ENCODE measurements at places on chromosomes 16 and 17.

DNA sequence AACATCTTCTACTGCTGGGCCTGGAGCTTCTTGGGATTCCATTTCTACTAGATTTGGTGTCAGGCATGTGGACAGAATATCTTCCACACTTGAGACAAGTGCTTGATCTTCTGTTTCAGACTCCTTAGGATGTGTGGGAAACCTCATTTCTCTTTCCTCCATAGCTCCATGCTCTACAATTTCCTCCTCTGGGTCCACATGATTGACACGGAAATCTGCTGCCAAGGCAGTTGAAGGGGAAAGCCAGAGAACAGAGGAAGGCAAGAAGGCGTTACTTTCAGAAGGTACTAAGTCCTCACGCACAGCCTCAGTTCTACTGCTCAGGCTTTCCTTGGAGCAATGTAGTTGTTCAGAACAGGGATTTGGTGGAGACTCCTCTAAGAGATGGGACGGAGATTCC, 6.6 kb downstream of the SPAG5 start:
- DNase-seq = no peak

DNA sequence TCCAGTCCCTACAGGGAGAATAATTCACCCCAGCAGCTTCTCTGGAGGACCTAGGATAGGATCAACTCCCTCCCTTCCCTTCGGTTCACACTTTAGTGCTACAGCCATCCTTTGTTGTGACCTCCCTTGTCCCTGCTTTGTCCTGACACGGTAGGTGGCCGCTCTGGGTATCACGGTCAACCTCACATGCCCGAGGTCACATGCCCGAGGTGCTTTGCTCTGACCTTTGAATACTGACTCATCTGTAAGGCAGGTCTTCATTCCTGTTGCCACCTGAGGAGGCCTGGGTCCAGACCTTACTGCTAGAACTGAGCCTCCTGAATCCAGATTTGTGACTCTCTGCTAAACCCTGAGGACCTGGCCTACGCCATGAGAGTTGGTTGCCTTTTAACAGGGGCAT, 19.7 kb downstream of the ALKBH5 start:
- no peak for DNase-seq

DNA sequence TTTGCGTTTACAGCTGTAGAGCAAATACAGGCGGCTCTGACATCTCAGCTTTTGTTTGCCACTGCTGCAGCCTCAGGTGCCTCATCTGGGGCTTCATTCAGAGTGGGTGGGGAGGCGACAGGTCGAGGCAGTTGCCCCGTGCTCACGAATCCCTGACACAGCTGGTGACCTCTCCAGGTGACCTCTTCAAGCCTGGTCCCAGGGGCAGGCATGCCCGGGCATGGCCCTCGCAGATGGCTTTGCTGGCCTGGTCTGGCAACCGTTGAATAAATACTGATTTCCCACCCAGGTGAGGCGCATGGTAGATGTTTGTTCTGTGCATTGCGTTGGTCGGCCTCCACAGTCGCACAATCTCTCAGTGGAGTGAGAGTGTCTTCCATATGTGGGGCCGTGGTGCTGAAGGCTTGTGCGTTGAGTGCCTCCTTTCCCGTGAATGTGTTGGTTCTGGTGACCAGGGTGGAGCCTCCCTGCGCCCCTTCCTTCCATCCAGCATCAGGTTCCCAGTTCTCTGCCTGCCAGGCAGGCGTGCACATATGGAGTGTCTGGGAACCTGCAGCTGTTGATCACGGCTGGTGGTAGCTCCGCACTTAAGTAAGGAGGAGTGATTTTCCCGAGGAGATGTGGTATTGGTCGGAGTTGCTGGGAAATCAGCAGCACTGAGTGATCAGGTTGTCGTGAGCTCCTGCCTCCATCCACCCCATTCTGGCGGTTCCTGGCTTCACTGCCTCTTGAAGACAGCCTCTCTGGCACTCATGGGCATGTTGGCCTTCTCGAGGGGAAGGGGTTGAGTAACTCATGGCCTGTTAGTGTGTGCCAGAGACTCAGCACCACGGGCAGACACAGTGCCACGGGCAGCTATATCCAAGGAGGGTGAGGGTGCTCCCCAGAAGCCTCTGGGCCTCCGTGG, 149.7 kb downstream of the RPTOR start:
- no peak for DNase-seq

DNA sequence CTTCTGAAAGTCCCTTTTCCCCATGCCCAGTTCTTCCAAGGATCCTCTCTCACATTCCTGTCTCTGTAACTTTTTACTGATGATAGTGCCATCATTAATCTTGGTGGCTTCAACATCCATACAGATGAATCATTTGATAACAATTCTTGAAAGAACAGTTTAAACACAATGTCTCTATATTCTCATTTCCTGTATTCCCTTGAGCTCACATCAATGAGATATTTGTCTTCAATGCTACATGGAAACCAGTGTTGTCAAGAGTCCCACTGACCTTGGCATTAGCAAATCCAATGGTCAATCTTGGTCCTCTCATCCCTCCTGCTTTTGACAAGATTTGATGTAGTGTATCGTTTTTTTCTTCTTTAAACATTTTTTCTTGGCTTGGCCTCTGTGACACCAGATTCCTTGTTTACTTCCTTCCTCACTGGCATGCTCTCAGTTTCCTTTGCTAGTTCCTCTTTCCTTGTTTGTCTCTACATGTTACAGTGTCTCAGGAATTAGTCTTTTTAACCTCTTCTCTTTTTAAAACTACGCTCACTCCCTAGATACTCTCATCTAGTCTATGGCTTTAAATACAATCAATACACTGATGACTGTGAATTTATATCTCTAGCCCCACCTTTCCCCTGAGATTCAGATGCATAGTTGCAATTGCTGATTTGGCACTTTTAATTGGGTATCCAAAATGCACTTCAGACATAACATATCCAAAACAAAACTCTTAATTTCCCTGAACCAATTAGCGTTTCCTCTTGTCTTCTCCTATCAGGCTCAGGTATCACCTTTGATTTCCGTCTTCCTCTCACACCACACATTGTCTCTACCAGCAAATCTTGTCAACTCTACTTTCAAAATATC, 134.0 kb downstream of the MYO1D start:
- no peak for DNase-seq

DNA sequence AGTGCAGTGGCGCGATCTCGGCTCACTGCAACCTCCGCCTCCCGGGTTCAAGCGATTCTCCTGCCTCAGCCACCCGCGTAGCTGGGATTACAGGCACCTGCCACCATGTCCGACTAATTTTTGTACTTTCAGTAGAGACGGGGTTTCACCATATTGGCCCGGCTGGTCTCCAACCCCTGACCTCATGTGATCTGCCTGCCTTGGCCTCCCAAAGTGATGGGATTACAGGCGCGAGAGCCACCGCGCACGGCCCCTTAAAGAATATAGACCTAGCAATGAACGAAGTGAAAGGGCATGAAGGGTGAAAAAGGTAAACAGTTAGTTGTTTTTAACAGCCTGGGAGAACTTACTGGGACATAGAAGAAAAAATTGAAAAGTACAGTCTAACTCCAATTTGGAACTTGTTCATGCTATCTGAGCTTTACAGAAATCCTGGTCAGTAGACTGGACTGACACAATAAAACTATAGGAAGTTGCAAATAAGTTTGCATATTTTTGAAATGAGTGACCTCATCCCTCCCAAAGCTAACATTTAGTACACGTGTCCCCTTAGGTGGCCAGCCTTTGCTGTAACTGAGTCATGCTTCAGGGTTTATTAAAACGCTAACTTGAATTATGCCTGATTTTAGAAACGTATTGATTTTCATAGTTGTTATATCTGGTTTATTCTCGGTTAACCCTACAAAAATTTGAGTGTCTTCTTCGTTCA, 1.8 kb downstream of the COG1 start:
- no peak for DNase-seq

DNA sequence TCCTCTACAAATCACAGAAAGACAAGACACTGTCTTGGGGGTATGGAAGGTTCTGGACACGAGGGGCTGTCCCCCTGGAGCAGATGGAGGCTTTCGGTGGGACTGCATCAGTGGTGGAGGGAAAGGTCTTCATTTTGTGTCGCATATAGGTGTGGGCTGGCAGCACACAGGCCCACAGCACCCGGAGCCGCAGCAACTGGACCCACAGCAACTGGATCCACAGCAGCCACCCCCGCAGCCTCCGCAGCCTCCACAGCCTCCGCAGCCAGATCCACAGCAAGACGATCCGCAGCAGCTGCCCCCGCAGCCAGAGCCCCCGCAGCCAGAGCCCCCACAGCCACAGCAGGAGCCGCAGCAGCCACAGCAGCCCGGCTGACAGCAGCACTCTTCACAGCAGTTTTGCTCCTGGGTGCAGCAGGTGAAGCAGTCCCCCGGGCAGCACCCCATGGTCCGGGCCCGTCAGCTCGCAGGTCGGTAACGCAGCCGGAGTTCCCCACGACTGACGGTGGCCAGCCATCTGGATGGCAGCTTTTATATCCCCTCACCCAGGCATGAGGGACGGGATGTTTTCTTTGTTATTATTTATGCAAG, at the start of gene KRTAP17-1:
Gene KRTAP17-1 (minus strand): TSS at position 507 of the 591 bp plus-strand sequence. CDS start 60 bp downstream, at position 447.
- DNase-seq = no peak

DNA sequence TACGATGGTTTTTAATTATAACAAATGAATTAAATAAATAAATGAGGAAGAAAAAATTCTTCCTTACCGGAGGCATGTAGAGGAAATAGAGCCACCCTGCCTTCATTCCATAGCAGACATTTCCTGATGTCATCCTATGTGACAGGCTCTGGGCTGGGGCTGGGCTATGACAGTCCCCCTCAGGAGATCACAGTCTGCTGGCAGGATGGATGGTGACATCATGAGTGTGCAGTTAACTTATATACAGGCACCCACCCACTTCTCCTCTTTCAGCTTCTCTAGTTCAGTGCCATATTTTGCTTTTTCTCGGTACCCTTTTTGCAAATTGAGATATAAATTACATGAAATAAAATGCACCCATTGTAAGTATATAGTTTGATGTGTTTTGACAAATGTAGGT, 6.4 kb upstream of the CMTM3 start:
- DNase-seq = no peak

- DNase-seq = peak; percentile 93
These were observed 37.0 kb upstream of the ZNF750 start for GRCh38 chr17:82876602-82877379.

GRCh38 chr16:67155295-67156142, 4.2 kb downstream of the TRADD start:
- DNase-seq = peak; percentile 80

DNA sequence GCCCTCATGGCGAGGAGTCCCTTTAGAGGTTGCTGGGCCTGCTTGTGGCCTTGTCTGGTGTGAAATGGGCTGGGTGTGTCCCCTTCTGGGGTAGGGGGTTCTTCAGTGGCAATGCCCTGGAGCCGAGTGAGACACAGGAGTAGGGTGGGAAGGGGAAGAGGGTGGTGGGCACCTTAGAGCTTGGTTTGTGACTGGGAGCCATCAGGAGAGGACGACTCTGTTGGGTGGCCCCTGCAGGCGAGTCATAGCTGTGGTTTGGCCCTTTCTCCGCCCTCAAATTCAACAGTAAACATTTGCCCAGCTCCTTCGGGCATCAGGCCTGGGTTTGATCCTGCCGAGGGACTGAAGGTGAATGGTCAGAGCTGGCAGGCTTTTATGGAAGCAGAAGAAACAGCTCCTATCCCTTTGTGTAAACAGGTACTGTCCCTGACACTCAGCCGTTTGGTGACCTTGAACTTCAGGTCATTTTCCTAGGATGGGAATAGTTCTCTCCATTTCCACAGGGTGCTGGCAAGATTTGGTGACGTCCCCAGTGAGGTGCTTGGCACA, 2.9 kb downstream of the E4F1 start:
- DNase-seq = peak; percentile 88

DNA sequence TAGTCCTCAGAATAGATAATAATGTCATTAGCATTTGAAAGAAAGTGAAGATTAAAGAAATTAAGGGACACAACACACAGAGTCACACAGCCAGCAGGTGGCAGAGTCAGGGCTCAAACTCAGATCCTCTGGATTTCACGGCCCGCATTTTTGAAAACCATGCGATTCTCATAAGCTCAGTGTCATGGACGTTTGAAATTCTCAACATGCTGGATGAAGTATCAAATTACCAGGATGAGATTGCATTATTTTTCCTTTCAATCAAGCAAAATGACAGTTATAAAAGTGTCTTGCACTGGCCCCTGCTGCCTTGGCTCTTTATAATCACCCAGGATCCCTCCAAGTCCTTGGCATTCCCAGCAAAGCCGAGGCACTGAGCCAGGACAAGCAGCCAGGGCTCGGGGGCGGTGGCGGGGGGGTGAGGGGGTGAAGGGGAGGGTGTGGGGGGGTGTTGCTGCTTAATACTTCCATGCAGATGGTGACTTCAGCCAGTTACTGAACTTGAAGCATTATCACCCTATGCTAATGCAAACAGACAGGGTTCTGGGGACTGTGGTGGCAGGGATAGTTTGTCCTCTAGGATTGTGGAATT, 6.6 kb upstream of the BMERB1 start:
- peak; percentile 71 for DNase-seq

GRCh38 chr16:88784856-88785105, 239 bp downstream of the PIEZO1 start:
- DNase-seq = no peak

DNA sequence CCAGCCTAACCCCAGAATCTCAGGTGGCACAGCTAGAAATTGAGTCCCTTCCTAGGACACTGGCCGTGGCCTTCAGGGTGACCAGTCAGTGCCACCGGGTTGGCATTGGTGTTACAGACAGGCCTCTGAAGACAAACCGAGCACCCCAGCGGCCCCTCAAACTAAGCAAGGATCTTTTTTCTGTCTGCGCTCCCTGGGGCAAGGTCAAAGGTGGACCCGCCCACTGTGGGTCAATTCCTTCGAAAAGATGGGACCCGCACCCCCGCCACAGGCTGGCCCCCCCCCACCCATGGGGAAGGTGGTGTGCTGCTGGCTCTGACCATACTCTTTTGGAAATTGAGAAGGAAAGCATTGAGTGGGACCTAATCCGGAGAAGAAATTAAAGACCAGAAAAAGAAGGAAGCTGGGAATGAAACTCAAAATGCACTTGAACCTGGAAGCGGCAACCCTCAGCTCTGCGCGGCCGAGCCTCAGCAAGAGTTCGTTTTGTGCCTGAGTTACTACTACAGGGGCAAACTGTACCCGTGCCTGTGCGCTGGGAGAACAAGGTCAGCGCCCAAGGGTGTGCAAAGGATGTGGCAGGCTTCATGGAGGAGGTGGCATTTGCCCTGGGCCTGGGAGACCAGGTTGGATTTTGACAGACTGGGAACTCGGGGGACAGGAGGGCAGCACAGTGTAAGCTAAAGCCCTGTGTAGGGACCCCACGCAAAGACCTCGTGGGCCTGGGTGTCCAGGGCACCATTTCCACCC, 20.4 kb downstream of the TMC6 start:
- no peak for DNase-seq

GRCh38 chr16:67150047-67150832, 558 bp downstream of the B3GNT9 start:
- no peak for DNase-seq

DNA sequence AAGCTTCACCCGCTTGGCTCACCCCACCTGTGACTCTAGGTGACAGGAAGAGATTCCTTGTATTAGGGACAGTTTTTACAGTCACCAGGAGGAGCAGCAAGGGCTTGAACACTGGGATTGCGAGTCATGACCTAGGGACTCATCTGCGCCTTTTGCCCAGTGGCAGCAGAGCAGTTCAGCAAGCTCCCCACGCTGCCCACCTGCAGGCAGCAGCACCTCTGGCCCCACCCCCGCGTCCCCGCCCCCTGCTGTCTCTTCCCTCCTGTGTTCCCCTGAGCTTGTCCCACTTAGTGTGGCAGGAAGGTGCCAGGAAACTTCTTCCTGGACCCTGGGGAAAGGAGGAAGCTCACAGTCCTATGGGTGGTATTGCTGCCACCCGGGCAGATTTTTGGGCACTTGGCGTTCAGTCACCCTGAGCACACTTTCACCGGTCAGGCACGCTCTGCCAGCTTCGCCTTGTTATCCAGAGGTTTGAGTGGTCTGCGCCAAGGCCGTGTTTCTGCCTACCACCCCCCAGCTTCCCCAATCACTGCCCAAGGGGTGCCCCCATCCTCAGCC, 8.7 kb downstream of the MMP15 start:
- no peak for DNase-seq

Measured in T47D (cell line).